ENCODE measurements at places on chromosomes 5 and 9. TPM values are rescaled to one million over a fixed set of nuclear protein-coding genes. Genes with fewer than 3 reads are reported as not detected.

Gene ZNF879
- 4.6 TPM for total RNA-seq

Gene TAF11L10
- not detected for total RNA-seq

Gene GRM6
- not detected for total RNA-seq

Gene ACSL6
- 4.4 TPM for total RNA-seq

Gene PHAX
- 31.7 TPM for total RNA-seq

Gene HMGCS1
- total RNA-seq: 25.4 TPM

Gene CDC20B
- not detected for total RNA-seq
